NCI-H2107 (cell line): ENCODE measurements at places on chromosomes 11 and 22.

DNA sequence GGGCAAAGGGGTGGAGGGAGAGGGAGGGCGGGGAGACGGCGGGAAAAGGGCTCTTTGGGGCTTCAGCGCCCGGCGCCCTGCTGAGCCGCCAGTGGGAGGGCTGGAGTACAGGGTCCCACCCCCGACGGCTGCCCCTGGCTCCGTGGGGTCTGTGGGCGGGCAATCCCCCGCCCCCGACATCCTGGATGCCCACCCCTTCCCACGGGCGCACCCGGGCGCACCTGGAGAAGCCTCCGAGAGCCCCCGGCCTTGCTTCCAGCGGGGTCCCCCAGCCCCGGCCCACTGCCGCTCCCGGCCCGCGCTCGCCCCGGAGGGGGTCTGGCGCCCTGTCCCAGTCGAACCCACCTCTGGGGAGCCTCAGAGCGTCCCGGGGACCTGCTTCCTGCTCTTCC lies 394 bp downstream of the CHRM4 start:
- no peak for DNase-seq

DNA sequence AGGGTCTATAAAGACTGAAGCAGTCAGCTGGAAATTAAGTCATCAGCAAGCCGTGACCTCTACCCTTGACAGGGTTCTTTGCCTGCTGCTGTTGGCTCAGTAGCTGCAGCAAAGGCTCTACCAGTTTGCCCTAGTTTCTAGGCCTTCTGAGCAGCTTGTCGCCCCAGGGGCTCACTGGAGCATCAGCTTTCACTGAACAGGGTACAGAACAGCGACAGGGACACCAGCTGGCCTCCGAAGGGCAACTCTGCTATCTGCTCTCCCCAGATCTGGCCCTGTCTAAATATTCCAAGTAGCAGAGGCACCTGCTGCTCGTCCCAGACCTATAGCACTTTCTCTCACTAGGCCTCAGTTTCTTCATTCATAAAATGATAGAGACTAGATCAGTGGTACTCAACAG lies 42.4 kb downstream of the SMCO4 start:
- peak; percentile 23 for DNase-seq

GRCh38 chr11:8023831-8024555 lies 36.9 kb downstream of the EIF3F start:
- DNase-seq, result no peak

DNA sequence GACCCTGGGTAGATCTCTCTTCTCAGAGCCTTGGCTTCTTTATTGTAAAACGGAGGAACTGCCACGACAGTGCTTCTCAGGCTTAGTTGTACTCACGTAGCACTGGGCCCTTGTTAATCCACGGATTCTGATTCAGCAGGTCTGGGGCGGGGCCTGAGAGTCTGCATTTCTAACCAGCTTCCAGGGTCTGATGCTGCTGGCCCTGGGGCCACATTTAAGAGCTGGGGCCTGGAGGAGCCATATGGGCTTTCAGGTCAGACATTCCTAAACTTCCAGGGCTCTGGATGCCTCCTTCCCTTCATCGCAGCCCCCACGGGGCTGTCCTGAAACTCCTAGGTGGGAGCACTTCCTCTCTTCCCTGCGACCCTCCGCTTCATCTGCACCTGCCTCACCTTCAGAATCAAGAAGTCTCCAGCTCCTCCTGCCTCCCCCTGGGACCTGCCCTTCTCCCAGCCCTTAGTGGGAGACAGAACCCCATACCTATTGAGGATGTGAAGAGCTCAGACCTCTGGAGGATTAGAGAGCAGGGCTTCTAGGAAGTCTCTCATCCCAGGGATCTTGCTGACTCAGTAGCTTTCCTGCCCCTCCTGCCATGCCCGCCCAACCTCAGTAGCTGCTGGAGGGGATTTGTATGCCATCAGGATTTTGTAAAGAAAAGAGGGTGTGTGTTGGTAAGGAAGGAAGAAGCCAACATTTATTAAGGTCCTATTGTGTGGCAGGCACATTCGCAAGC lies 92.5 kb downstream of the LRRC32 start:
- no peak for DNase-seq

GRCh38 chr11:32851251-32851650 lies 21.5 kb downstream of the PRRG4 start:
- no peak for DNase-seq

- DNase-seq, result no peak
Measured at GRCh38 chr11:34433899-34434298, 4.8 kb upstream of the CAT start.

GRCh38 chr11:76782531-76783293 lies 444 bp upstream of the TSKU start:
- DNase-seq, result peak; percentile 57

DNA sequence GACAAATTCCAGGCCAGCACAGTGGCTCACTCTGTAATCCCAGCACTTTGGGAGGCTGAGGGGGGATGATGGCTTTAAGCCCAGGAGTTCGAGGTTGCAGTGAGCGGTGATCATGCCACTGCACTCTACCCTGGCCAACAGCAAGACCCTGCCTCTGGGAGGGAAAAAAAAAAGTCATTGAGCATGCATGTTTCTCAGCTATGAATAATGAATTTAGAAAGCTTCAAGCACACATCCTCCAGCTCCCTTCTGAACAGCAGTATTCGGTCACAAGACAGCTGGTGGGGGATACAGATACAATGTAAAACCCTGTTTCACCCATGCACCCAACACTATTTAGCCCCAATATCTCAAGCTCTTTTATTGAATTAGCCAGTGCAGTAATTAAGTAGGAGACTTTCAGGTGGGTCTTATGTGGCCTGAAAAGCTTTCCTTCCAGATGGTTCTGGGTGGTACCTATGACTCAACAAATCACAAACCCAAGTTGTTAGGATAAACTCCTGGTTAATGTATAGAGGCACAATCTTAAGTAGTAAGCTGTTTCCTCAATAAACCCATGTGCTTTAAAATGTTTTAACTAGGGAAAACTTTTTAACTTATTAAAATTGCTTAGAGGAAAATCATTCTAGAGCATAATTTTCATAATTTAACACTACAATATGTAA lies 13.4 kb downstream of the PRDM10 start:
- DNase-seq, result no peak

GRCh38 chr11:108003623-108004022 lies 5.1 kb upstream of the CUL5 start:
- DNase-seq, result no peak

DNA sequence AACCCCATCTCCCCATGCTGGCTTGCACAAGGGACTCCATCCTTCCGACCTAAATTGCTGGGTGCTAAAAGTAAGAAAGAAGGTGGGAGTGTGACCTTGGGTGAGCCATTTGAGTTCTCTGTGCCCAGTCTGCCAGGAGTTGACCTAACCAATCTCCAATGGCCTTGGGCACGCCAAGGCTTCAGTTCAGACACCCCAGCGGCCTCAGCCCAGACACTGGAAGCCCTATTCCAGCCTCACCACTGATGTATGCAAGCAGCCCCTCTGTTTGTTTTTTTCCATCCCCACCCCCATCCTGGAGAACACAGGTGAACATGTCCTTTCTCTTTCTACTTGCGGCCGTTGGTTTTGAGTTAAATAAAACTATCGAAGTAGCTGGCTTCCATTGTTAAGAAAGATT lies 31.9 kb downstream of the MYH9 start:
- DNase-seq, result no peak

- no peak for DNase-seq
Measured at GRCh38 chr11:61853698-61854169, 25.6 kb downstream of the FADS2 start.

DNA sequence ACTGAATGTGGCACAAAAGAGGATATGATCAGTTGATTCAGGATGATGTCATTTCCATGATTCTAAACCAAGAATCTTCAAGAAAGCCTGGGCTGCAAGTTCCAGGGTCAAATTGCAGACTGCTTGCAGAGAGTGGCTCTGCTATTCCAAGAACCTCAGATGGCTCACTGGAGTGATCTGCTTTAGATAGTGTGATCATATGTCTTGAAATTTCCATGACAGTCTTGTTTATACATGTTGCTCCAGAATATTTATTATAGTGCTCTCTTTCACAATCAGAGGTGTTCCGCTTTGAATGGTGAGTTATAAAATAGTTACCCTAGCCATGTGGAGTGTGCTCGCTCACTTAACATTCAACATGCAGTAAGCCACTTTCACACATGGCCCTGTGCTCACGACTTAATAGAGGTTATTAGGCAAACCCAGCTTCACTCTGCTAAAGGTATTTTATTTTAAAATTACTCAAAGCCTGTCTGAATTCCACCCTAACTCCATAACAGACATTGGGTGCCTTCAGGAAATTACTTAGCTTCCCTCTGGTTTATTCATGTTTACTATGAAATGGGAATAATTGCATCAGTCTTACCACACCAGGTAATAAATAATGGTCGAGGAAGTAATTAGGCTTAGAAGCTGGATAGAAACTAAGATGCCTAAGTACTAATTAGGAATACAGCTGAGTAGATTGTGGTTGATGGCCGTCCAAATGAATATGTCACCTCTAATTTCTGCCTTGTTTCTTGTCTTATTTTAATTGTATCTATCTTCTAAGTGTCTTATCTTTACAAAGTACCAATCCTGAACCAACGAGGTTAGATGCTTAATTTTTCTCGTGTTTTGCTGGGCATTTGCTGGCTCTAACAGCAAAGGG lies 187.9 kb downstream of the ETS1 start:
- DNase-seq, result no peak

- DNase-seq, result no peak
Measured at GRCh38 chr22:47380692-47381091, 618.2 kb downstream of the TBC1D22A start.

- no peak for DNase-seq
Measured at GRCh38 chr11:61752117-61752924, at the start of gene MYRF. Gene MYRF (plus strand): TSS chr11:61752636. CDS start chr11:61752745, 109 bp downstream.

DNA sequence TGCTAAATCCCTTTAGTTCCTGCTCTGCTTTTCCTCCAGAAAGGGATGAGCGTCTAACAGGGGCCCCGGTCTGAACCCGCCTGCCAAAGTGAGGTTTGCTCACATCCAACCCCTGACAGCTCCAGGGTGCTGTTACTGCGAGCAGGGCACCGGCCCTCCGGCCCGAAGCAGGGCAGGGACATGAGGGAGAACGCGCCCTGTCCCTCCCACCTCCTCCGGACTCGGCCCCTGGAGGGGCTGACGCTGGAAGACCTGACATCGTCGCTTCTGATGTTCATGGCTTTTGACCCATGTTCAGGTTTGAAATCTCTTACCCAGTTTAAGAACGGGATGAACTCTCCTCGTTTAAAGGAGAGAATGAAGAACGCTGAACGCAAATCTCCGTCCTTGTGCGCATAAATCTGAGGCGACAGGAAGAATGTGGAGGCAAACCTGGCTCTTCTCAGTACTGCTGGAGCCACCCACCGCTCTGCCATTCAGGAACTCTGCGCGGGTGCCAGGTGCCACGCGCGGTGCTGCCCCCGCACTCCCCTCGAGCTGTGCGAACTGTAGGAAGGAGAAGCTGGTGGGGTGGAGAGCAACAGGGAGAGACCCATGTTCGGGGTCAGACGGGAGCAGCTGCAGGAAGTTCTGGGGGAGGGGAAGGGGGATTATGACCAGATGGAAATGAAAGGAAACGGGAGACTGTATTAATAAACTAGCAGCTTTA lies 826 bp upstream of the EEF1G start:
- DNase-seq, result no peak

GRCh38 chr11:60100516-60100915 lies 12.1 kb downstream of the MS4A2 start:
- no peak for DNase-seq

- no peak for DNase-seq
Measured at GRCh38 chr11:122334546-122335339, 218.7 kb upstream of the BLID start.

- DNase-seq, result no peak
Measured at GRCh38 chr11:27401833-27402316, 38.9 kb upstream of the CCDC34 start.

GRCh38 chr11:93784935-93785360 lies 866 bp downstream of the MED17 start:
- no peak for DNase-seq

- DNase-seq, result no peak
Measured at GRCh38 chr11:86301742-86302091, 323 bp upstream of the HIKESHI start.

GRCh38 chr11:42265072-42265471 lies 805.6 kb upstream of the LRRC4C start:
- DNase-seq, result no peak

DNA sequence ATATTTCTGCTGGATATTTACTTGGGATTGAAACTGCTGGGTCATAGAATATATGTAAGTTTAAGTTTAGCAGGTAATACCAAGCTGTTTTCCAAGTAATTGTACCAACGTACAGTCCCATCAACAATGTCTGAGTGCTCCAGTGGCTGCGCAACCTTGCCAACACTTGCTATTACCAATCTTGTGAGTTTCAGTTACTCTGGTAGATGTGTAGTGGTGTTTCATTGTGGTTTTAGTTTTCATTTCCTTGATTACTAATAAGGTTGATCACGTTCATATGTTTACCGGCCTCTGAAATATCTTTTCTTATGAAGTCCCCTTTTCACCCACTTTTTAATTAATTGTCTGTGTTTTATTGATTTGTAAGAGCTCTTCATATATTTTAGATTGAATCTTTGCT lies 370.6 kb upstream of the CADM1 start:
- no peak for DNase-seq

- DNase-seq, result no peak
Measured at GRCh38 chr11:118087931-118088330, 1.2 kb upstream of the SMIM35 start.

DNA sequence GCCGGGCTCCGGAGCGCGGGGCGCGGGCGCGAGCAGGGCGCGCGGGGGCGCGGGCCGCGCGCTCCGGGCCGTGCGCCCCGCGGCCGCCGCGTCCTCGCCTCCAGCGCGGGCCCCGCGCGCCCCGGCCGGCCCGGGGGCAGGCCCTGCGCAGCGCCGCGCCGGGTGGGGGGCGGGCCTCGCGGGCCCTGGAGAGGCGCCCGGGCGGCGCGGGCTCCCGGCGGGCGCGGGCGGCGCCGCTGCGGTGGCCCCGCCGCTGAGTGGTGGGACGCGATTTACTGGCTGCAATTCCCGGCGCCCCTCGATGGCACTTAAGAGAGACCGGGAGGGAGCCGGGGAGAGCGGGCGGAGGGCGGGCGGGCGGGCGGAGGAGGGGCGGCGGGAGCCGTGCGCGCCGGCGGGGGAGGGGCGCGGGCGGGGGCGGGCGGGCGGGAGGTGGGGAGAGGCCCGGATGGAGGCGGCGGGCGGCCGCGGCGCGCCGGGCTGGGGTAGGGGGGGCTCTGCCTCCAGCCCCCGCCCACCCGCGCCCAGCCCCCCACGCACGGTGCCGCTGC lies 73.2 kb upstream of the TCF20 start:
- no peak for DNase-seq
